ENCODE measurements at places on chromosomes 1 and 21. TPM values are rescaled to one million over a fixed set of nuclear protein-coding genes. Genes with fewer than 3 reads are reported as not detected.

Gene GJA4
- total RNA-seq = 26.8 TPM

Gene DIO1
- not detected for total RNA-seq

Gene LCE1D
- total RNA-seq = not detected

Gene LCE1F
- not detected for total RNA-seq

Gene GABRD
- total RNA-seq = 0.29 TPM

Gene C1orf116
- total RNA-seq = not detected

DNA sequence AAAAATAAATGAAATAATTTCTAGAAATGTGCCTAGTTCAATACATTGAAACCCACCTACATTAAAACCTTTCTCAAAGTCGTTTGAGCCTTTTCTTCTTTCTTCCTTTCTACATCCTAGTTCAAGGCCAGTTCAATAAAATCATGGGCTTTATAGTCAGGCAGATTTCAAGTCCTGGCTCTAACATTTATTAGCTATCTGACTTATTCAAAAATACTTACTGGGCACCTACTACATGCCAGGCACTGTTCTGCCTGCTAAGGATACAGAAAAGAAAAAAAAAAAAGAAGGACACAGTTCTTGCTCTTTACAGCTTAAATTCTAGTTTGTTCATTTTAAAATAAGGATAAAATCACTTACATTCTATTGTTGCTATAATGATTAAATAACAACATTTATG lies 134.2 kb upstream of the FGGY start:
- DNase-seq = no peak

DNA sequence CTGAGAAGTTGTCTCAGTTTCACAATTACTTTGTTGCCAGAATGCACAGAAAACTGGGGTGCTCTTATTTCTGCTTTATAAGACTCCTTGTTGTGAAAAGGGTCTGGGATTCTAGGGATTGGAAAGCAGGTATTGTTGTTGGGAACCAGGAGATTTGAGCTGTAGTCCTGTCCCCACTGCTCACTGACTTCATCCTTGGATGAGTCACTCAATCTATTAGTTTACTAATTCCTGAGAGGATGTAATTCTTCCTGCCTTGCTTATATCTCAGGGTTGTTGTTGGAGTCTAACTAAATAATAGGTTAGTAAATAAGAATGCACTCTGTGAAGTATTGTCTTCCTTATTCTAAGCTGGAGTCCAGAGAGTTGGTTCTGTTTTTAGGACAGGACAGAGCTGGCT lies 172.5 kb upstream of the GALNT2 start:
- DNase-seq = no peak

DNA sequence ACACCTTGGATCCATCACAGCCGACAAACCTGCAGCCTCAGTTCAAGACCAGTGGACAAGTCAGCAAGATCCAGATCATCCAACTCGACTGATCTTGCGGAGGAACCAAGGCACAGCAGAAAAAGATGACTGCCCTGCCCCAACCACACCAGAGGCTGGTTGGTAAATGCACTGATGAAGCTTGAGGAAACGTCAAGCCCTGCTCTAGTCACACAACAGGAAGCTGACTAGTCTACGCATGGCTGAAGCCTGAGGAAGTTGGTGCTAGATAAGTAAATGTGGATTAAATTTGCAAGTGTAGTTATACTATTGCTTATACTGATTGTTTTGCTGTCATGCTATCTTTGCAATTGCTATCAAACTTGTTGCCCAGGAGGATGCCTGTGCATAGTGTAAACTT lies 89.0 kb downstream of the LIPI start:
- no peak for DNase-seq

DNA sequence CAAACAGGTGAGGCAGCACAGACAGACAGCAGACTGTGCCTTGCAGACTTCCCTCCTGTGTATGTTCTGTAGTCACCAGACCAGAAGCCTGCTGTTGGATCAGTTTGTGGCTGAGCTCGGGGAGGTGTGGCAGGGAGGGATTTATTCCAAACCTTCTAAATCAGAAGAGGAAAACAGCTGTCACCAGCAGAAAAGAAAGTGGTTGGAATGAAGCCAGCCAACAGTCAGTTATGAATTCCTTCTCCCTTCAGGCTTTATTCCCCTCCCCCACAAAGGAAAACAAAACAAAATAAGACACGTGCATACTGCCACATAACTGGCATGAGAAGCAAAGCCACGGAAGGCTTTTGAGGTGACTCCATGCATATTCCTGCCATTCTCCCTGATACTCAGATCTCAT lies 19.0 kb upstream of the PIGV start:
- no peak for DNase-seq

DNA sequence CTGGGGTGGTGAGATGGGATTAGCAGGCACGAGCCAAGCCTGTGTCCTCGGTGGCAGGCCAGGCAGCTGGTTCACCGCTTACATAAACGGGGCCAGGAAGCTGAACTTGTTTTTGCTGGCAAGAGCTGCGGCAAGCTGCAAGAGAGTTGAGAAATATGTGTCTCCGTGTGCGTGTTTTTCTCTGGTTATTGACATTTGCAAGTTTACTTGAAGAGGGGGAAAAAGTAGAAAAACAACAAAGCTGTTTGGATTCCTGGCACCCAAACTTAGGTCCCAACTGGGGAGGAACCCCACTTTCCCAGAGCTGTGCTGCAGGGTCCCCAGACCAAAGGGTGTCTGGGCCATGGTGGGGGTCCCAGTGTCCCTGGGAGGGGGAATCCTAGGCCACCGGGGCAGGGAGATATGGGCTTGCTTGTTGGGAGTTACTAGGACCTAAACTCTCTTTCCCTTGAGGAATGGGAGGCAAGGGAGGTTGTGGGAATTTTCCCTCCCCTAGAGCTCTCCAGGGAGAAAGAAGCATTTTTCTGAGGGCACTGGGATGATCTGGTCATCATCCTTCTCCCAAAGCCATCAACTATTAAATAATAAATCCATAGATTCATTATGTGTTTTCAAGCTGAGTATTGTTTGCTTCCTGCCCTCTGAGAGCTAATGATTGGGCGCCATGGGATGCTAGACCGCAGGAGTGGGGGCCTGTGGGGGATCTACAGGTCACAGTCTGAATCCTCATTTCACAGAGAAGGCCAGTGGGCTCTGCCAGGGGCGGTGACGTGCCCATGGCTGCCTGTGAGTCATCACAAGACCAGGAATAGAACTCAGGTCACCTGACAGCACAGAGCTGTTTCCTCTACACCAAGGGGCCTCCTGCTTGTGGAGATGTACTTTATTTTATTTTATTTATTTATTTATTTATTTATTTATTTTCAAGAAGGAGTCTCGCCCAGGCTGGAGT lies 14.8 kb downstream of the IL6R start:
- DNase-seq = peak; percentile 96

DNA sequence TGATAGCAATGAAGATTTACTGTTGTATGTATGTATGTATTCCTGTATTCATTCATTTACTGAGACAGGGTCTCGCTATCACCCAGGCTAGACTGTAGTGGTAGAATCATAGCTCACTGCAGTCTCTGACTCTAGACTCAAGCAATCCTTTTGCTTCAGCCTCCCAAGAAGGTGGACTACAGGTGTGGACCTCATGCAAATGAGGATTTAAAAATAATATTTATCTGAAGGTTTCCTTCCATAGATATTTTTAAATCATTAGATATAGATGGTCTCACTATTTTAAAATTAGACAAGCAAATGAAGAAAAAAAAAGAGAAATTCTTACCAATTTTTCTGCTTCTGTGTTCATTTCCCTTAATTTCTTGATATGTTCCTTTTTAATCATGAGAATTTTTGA lies 27.0 kb downstream of the MIXL1 start:
- no peak for DNase-seq

DNA sequence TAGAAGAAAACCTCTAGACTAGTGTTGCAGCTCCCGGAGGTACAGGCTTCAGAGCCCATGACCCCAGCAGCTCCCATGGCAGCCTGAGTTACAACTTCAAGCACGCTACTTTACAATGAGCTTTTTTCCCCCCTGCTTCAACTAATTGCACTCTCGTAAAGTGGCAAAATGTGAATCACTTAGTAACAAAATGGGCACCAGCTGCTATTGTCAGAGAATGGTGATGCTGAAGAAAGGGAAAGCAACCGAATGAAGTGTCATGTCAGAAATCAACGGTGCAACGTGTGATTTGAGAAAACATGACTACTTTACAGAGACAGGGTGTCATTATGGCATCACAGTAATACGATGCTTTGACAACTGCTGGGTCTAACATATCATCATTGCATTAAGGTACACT lies 40.5 kb downstream of the ESRRG start:
- DNase-seq = no peak

GRCh38 chr1:43711524-43712386 lies 4.4 kb downstream of the ST3GAL3 start:
- no peak for DNase-seq

DNA sequence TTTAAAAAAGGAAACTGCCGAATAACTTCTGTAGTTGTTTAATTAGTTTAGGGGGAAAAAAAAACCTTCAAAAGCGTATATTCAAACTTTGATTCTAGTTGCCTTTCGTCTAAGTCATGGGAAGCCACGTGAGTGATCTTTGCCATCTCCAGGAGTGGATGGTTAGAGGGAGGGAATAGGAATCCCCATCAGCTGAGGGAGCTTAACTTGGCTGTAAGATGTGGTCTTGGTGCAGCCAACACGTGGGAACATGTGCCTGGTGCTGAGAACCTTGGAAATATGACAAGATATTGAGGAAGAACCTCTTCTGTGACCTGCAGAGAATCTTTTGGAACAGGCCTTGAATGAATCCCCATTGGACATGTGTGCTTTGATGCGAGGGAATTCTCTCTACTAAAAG lies 1.7 kb downstream of the BACE2 start:
- no peak for DNase-seq

DNA sequence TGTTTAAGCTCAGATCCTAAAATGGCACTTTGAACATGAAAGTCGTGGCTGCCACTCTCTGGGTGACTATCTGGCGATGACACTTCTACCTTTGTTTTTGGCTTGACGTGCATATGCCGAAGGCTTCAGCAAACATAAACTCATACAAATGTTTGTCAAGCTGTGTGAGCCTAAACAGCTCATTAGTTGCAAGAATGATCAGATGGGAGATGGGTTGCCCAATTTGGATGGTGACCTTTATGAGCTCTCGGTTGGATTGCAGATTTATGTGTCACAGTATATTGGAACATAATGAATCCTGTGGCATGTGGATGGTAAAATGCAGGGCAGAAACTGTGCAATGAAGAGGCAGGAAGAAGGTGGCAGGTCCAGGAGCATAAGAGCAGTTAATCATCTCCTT lies 229.3 kb downstream of the DISC1 start:
- no peak for DNase-seq

- DNase-seq = peak; percentile 62
These were observed 11.7 kb upstream of the WNT9A start for GRCh38 chr1:227959325-227959860.

DNA sequence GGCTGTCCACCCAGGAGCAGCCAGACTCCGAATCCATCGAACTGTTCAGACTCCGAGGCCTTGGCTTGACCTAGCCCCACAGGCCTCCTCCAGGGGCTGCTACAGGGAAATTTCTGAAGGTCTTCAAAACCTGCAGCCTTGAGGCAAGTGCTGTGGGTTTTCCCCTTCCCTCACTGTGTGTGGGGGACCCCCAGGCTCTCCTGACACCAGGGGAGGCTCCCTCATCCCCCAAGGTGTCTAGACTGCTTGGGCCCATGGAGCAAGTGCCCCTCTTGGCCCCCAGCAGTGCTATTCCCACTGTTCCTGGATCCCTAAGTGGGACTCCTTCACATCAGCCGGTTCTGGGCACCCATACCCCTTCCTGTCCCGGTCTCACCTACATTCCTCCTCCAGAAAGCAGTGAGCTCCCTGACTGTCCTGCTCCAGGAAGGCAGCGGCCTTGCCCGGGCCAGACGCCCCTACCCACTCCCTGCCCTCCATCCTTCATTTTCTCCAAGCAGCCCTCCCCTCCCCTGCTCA lies 814 bp downstream of the PAQR7 start:
- DNase-seq = peak; percentile 66

- peak; percentile 37 for DNase-seq
These were observed 37.0 kb downstream of the NDUFS5 start for GRCh38 chr1:39063191-39063590.

- no peak for DNase-seq
These were observed 255.0 kb downstream of the FAF1 start for GRCh38 chr1:50705041-50705440.

- no peak for DNase-seq
These were observed 16.6 kb upstream of the RAP1A start for GRCh38 chr1:111602974-111603373.

DNA sequence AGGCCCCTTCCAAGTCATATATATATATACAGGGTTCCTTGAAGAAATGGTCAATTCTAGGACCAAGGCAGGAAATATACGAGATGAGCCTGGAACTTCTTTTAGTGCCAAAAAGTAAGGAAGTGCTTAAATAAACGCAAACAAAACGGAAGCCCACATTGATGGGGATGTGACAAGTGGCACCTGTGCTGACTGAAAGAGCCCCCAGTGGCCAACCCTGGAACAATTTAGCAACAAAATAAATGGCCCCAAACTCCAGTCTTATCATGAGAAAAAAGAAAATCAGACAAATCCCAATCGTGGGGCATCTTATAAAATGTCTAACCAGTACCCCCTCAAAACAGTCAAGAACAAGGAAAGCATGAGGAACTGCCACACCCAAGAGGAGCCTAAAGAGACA lies 17.7 kb downstream of the PLA2G5 start:
- DNase-seq = no peak

DNA sequence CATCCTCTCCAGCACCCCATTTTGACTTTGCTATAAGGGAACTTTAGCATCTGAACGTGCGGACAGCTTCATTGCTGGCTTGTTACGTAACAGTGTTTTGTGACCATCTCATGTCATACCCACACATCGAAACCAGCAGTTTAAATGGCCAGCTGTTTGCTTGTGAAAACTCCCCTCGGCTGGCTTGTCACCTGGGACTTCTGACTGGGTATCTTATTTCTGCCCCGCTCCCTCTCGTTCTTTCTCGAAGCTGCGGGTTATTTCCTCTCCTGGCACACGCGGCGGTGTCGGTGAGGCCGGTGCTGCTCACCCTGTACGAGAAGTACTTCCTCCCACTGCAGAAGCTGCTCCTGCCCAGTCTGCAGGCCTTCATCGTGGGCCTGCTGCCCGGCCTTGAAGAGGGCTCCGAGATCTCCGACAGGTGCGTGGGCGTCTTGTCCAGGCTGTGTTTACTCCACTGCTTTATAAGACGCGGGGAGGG lies 43.5 kb downstream of the DOP1B start:
- DNase-seq = peak; percentile 64

All from posterior vena cava (tissue), 2 donors.